ENCODE measurements at places on chromosomes 3 and 15. TPM values are rescaled to one million over a fixed set of nuclear protein-coding genes. Genes with fewer than 3 reads are reported as not detected.

DNA sequence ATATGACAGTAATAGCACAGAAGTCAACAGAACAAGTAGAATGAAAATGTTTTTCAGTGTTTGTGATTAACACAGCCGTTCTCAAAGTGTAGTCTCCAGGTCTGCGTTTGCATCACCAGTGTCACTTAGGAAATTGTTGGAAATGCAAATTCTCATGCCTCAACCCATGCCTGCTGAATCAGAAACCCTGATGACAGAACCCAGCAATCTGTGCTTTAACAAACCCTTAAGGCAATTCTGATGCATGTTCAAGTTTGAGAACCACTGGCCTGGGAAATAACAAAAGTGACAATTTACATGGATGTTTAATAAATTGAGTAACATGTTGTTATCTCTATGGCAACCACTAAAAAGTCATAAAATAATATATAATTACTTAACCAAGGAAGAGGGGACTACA, 103.1 kb upstream of the ATP11B start:
- no peak for DNase-seq

NMNAT3 gene
- total RNA-seq, result 6.4 TPM

SPTBN5 gene
- 1.2 TPM for total RNA-seq

- no peak for DNase-seq
Measured at GRCh38 chr15:63856711-63857460, 23.1 kb upstream of the HERC1 start.

- DNase-seq, result no peak
Measured at GRCh38 chr3:12622335-12622734, 41.6 kb downstream of the RAF1 start.

STXBP5L gene
- not detected for total RNA-seq

FANCD2OS gene
- total RNA-seq, result not detected

RAB43 gene
- 27.6 TPM for total RNA-seq

DNA sequence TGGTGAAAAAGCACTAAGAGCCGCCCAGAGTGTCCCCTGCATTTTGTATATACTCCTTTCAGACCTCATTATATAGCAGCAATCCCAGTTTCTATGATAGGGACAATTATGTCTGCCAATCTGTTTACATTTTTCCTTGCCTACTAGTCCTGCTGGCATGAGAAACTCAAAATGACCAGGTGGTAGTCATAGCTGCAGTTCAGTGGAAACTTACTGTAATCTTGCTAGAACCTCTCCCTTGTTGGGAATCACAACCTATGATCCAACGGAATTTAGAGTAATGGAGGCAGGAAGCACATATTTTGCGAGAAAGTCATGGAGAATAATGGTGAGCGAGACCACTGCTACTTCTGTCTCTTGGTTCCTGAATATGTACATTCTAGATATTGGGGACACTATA, 28.6 kb upstream of the MINAR1 start:
- no peak for DNase-seq

DNA sequence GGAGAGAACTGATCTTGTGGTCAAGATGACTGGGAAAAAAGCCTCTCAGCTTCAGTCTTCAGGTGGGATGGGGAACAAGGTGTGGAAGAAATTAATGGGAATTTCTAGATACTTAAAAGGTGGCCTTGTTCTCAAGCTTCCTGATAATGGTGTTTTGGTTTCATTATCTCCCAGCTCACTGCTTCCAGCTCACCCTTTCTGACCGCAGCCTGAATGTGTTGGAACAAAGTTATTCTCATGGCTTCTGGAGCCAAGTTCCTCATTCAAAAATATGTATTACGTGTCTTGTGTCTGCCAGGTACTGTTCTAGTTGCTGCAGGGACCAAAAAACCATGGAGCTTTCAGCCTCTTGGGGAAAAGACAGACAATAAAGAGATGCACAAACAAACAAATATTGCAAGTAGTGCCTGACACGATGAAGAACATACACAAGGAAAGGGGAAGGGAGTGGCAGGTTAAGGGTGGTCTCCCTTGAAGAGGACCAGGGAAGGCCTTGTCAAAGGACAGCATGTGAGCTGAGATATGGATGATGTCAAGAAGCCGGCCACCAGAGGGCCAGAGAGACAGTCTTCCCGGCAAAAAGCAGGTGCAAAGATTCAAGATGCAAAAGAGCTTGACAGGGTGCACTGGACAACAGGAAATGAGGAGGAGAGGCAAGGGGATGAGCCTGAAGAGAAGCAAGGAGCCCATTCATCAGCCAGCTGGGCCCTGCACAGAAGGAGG, 35.5 kb downstream of the ARRDC4 start:
- peak; percentile 26 for DNase-seq

DNA sequence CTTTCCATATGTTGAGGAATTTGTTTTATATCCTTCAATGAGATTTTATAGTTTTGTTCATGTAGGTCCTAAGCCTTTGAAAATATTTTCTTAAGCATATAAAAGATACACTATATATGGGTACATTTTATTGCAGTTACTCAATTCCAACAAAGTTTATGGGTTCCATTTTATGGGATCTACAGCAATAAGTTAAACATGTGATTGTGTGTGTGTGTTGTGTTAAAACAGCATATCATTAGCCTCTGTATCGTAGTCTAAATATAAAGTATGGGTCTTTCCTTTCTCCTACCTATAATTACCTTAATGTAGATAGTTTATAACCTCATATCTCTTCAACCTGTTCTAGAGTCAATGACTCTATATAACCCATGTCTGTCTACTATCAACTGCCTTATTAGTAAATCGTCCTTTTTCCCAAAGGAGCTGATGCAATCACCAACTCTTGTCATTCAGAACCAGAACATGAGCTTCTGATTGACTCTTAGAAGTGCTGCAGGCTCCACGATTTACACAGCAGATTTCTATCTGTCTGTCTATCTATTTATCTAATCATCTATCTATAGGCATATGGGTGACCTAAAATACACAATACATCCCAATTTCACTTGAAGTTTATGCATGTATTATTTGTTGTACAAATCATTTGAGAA, 512.6 kb upstream of the CBLB start:
- DNase-seq, result no peak

- no peak for DNase-seq
Measured at GRCh38 chr15:62112081-62112480, 45.3 kb downstream of the C2CD4A start.

DNA sequence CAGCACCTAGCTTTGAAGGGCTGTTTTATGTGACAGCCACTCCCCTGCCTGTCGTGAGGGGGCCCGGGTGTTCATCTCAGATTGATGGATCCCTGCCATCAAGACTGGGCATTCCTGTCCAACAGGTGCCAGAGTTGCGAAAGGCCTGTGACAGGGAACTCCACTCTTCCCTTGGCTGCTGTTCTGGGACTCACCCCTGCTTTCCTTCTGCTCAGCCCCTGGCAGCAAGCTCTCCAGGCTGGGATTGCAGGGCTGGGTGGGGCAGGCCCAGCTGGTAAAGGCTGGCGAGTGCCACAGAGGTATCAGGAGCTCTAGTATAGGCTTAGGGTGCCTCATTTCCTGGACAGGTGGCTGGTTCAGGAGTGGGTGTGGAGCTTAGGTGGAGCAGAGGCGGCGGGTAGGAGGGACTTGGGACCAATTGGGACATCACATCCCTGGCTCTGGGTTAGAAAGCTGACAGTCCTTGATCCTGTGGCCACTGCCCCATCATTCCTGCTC, at the start of gene PLA2G4B:
TSS of gene PLA2G4B (plus strand) at position 448 of the 498 bp plus-strand sequence. CDS start 67 bp downstream, outside the sequence.
- DNase-seq, result no peak

DNA sequence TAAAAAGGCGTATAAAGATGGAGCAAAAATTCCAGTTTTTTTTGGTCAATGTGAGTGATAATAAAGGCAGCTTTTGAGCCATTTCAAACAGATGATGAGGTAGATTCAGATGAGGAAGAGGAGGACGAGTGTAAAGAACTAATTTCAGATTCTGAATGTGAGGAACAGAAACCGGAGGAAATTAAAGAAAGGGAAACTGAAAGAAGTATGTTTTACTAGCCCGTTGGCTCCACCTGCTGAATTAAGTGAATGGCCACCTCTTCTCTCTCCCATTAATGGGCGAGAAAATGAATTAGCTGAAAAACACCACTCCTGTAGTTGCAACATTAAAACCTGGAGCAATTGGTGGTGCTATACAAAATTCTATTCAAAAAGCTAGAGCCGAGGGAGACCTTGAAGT, 55.4 kb downstream of the CYP19A1 start:
- no peak for DNase-seq

DNA sequence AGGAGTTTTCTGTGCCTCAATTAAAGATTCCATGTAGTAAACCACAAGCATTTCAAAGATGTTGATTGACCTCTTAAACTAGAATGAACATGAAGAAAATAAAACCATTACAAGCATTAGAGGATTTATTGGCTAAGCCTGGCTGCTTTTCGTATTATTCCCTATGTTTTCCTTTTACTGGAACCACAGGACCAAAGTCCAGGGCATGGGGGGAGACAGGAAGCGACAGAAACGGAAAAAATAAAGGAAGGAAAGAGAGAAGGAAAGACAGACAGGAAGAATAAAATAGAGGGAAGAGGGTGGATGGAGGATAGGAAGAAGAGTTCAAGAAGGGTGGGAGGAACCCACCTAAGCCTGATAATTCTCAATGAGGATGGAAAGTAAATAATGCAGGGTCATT, 169.9 kb downstream of the SHQ1 start:
- no peak for DNase-seq

AGTR1 gene
- total RNA-seq, result 5.6 TPM

CHRNB4 gene
- total RNA-seq, result 0.13 TPM

DNA sequence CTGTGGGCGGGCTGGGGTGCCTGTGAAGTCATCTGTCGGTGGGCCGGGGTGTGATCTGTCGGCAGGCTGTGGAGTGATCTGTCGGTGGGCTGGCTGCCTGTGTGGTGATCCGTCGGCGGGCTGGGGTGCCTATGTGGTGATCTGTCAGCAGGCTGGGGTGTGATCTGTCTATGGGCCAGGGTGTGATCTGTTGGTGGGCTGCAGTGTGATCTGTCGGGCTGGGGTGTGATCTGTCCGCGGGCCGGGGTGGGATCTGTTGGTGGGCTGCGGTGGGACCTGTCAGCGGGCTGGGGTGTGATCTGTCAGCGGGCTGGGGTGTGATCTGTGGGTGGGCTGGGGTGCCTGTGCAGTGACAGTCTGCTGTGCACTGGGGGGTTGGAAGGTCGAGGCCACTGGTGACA, 204.5 kb downstream of the XXYLT1 start:
- no peak for DNase-seq

- no peak for DNase-seq
Measured at GRCh38 chr3:6526861-6527260, 334.1 kb upstream of the GRM7 start.

HHLA2 gene
- total RNA-seq, result 5.1 TPM

- no peak for DNase-seq
Measured at GRCh38 chr3:57966829-57967228, 41.4 kb upstream of the FLNB start.

DNA sequence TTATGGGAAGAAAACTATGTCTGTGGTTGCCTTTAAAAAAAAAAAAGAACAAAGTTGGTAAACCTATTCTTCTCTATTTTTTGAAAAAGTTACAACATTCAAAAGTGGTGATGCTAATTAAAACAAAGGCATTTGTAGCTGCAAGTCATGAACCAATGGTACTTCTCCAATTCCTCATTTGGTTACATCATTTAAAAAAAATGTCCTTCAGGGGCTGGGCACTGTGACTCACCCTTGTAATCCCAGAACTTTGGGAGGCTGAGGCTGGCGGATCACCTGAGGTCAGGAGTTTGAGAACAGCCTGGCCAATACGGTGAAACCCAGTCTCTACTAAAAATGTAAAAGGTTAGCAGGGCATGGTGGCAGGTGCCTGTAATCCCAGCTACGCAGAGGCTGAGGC, 574.6 kb downstream of the VGLL3 start:
- no peak for DNase-seq

- peak; percentile 50 for DNase-seq
Measured at GRCh38 chr3:100169201-100169920, 55.1 kb upstream of the FILIP1L start.

GRCh38 chr15:40240619-40241221, 1.9 kb downstream of the PAK6 start:
- no peak for DNase-seq

MESP1 gene
- total RNA-seq, result 2.1 TPM

KCNH8 gene
- total RNA-seq, result 1.0 TPM

DNA sequence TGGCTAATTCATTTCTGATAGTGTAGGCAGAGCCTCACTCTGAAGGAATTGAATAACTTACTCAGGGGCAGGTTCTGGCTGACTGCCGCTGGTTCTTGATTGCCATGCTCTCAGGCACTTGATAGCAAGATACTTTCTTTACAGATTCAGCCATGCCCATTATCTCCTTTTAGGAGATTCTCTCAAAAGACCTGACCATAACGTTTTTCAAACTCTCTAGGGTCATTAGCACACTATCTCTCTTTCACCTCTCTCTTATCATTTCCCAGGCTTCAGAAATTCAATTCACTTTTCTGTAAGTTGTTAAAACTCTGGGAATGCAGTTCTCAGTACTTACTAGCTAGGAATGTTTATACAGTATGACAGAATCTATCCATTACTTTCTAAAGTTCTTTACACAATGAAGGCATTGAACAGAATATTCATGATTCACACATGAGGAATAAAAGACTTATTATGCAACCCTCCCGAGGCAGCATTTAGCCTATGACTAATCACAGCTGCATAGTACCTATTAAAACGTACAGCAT, 850.3 kb upstream of the CADM2 start:
- DNase-seq, result no peak

SYNPR gene
- not detected for total RNA-seq

DNA sequence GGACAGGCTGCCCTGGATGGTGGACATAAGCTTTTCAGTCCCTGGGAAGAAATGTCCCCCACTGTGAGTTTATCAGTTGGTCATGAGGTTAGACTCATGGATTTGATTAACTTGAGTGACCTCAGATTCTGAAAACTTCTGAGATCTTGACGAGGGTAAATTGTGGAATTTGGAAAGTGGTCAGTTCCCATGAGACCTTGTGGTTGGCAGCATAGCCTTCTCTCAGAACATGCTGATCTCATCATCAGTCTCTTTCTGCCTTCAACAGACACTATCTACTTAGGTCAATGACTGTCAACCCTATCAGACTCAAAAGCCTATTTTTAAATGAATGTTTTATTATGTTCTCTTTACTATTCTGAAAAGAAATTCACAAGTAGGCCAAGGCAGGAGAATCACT, 45.6 kb upstream of the NDUFB4 start:
- DNase-seq, result no peak

- no peak for DNase-seq
Measured at GRCh38 chr3:59938828-59939227, 889.0 kb upstream of the CFAP20DC start.

DNA sequence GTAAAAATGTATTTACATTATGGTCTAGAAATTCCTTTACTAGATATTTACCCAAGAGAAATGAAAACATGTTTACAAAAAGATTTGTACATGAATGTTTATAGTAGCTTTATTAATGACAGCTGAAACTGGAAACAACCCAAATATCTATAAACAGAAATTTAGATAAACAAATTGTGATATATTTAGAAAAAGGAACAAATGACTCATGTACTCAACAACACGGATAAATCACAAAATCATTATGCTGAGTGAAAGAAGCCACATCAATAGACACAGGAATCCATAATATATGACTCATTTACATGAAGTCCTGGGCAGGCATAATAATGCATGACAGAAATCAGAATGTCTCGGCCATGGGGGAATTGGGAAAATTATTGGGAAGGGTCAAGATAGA, 1020.2 kb downstream of the SQOR start:
- no peak for DNase-seq

GP5 gene
- total RNA-seq, result 0.22 TPM

- DNase-seq, result peak; percentile 76
Measured at GRCh38 chr3:46943237-46944187, 33.0 kb downstream of the CCDC12 start.

FGF7 gene
- total RNA-seq, result 23.8 TPM

HTR3E gene
- not detected for total RNA-seq

GRCh38 chr15:90664650-90665287, 52.4 kb upstream of the BLM start:
- DNase-seq, result peak; percentile 67
